ELR (cell line): ENCODE measurements at places on chromosomes 11 and 22.
A peak's percentile ranks its signal among the peaks of the same experiment; 100 is the strongest.

DNA sequence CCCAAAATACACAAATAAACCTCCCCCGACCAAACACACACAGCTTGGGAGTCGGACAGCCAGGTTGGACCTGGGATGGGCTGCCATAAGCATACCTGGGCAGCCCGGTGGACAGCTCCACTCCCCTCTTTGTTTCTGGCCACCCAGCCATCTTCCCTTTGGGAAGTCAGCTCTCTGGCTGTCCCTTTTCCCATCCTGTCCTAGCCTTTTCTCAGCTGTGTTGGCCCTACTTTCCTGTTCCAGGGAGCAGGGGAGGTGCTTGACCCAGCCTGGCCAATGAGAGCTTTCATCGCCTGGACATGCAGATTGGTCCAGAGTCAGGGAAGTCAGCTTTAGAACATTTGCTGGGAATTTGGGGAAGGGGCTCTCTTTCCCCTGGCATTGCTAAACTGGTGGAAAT is 68.7 kb upstream of the NECTIN1 start:
- no peak for DNase-seq

DNA sequence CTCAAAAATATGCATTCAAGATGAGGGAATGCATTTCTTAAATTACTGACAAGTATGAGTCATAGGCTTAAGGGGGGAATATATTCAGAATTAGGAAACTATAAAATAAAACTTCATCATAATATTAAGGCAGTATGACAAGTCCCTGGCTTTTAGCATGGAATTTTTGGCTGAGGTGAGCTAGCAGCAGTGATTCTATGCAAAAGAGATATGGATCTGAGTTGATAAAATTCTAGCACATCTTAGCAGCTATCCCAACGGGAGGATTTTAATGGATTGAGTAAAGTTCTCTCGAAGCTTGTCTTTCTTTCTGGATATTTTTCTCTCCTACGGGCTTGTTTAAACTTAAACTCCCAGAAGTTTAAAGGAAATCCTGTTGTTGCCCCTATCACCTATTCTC is 1.2 kb downstream of the OR51Q1 start:
- DNase-seq: no peak

DNA sequence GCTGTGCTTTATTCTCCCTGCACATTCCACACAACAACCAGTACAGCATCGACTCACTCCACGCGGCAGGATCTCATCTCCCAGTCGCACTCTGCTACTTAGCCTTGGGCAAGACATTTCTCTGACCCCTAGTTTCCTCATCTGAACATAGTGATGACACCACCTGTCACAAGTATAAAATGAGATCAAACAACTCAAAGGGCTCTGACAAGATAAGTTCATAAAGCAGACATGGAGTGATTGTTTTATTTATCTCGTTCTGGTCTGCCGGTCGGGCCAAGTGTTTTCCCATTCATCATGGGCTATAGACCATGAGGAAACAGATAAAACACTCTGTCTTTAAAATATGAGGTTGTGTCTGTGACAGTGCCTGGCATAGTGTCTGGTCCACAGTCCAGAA is 35.0 kb downstream of the DSCAML1 start:
- no peak for DNase-seq

GRCh38 chr11:116701297-116701801 is 71.4 kb downstream of the BUD13 start:
- DNase-seq: no peak

DNA sequence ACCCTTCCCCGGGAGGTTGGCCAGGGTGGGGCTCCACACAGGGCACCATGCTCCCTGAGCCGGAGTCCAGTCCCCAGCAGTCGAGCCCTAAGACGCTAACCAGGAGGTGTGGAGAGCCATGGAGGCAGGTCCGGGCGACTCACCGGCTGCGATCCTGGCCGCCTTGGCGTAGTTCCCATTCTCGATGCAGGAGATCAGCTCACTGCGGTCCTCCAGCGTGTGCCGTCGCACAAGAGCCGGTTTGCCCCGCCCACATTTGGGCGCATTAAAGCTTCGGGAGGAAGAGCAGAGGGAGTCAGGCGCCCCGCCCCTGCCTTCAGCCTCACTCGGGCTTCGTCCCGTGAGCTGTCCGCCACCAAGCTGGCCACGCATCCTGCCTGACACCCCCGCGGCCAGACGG is 50.8 kb downstream of the BRD1 start:
- no peak for DNase-seq

GRCh38 chr22:36177160-36177559 is 16.6 kb upstream of the APOL3 start:
- no peak for DNase-seq

- DNase-seq: peak; percentile 77
These were observed 28.3 kb upstream of the WNT11 start for GRCh38 chr11:76234416-76235232.

- DNase-seq: no peak
These were observed 1.6 kb upstream of the ADAMTS8 start for GRCh38 chr11:130429983-130430382.

GRCh38 chr22:47629273-47629711 is 866.8 kb downstream of the TBC1D22A start:
- no peak for DNase-seq

DNA sequence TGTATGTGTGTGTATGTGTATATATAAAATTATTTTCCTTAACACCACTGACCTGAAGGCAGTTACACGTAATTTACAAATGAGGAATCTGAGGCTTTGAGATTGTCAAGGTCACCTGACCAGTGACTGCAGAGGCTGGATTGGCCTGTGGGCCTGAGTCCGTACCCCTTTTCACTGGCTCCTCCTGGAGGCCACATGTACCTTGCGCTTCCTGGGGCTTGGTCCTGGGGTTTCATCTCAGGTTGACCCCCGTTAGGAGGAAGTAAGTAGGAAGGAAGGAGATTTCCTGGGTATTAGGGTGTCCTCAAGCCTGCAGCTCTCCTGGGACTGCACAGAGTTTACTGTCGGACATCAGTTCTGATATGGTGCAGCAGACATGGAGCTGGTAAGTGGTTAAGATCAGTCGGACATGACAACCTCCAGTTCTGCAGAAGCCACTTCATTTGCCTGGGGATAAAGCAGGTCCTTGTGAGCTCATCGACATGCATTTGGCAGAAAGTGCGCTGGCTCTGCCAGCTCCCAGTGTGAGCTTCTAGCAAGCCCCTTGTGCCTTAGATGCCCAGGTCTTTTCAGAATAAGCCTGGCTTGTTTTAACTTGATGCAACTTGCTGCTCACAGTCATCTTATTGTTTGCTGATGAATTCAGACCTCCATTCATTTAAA is 36.6 kb downstream of the ST3GAL4 start:
- DNase-seq: no peak

DNA sequence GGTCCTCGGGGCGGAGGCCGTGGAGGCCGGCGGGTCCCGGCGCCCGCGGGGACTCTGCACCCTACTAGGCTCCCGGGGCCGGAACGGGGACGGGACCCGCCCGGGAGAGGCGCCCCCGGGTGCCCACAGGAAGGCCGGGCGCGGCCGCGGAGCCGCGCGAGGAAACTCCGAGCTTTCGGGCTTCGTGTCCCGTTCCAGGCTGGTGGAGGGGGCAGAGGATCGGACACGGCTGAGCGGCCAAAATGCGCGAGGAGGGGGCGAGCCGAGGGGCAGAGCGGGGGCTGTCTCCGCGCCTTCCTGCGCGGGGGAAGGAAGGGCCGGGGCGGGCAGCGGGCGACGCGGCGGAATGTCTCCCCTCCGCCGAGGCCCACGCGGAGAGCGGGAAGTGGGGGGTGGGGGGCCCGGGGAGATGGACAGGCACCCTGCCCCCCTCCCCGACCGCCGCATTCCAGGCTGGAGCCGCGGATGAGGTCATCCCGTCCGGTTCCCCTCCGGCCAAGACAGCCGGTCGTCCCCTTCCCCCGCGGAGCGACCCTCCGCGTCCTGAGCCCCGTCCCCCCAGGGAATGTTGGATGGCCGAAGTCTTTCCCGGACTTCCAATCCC is 430 bp downstream of the CDC42EP1 start:
- peak; percentile 81 for DNase-seq

DNA sequence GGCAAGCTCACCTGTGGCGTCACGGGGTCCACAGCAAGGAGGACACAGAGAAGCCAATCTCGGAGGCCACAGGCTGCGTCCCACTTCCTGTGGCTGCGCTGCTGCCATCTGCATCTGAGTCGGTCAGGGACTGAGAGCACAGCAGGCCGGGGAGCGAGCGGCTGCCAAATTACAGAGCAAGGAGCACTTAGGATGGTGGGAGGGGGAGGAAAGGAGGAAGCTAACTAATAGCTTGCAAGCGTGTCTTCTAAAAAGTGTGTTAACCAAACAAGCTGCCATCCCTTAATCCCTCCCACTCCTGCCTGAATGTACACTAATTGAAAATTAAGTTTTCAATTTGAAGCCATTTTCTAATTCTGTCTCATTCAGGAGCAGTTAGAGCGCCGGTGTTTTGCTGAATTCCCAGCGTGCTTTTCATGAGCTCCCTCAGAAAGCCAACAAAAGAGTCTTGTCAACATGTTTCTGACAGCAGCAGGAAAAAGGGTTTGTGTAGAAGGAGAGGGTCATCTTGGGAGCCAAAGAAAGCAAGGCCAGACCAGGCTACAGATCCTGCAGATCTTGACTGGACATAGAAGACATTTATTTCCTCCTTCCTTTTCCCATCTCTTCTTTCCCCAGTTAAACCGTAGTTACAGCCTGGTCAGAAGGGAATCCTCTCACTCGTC is 42.4 kb upstream of the API5 start:
- no peak for DNase-seq

GRCh38 chr22:48357961-48358360 is 1469.7 kb downstream of the BRD1 start:
- DNase-seq: no peak

DNA sequence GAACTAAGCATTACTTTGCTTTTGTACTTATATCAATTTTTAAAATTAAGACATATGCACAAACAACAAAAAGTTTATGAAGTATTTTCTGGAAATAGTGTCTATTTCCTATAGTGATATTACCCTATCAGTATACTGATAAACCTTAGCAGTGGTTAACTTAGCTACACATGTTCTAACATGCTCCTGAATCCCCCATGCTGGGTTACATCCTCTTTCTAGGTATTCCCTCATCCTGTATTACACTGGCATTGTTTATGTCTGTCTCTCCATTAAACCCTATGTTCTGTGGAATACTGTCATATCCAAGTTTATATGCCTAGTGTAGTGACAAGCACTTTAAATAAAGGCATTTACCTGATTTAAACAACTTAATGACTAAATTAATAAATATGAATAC is 1.8 kb upstream of the FAR1 start:
- no peak for DNase-seq

DNA sequence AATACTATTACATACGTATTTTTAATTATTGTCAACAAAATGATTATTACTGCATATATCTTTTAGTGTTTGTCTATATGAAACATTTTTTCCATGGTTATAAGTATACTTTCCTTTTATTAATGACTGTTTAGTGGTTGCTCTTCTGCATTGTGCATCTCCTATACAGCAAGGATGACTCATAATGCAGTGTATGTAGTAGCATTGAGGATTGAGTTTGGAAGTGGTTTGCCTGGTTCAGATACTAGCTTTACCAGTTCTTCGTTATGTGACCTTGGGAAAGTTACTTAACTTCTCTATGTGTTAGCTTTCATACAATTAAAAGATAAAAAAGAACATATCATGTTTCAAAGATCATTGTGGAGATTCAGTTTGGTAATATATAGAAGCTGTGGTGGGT is 44.1 kb downstream of the CHORDC1 start:
- DNase-seq: peak; percentile 4

DNA sequence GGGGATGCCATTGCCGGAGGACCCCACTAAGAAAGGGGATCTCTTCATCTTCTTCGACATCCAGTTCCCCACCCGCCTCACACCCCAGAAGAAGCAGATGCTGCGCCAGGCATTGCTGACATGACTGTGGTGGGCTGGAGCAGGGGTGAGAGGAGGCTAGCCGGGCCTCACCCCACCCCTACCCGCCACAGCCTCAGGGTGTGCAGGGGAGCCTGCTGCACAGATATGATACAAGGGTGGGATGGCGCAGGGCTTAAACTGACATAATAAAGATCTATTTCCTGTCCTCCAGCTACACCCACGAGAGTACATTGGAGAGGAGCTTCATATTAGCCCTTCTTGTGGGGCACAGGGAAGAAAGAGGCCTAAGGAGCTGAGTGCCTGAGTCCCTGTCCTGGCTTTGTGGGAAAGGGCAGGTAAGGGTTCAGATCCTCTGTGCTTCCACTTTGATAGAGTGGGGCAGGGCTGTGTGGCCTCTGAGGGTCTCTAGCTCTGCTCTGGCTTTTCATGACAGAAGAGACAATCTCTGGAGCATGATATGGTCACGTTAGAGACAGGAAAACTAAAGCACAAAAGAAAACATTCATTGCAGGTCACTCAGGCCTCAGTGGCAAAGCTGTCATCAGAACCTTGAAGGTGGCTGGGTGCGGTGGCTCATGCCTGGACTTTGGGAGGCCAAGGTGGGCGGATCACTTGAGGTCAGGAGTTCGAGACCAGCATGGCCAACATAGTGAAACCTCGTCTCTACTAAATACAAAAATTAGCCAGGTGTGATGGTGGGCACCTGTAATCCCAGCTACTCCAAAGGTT is 12.4 kb downstream of the UCP2 start:
- DNase-seq: no peak

DNA sequence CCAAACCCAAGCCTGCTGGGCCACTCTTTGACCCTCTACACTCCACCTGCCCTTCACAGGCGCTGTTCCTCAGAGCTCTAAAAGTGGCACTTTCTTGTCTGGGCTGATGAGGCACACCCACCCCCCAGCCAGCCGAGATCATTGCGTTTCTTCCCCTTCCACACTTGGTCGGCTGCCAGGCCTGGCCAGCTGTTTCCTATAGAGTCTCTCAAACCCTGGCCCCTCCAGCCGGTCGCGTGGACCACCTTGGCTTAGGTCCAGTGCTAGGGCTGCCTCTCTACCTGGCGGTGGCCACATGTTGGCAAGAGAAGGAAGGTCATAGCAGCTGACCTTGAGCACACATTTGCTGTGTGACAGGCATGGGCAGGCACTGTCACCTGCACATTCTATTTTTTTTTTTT is 60.6 kb downstream of the PPP6R2 start:
- DNase-seq: no peak

- DNase-seq: no peak
These were observed 962.9 kb downstream of the BRD1 start for GRCh38 chr22:48864748-48865147.

- peak; percentile 90 for DNase-seq
These were observed 26.8 kb downstream of the RPL3 start for GRCh38 chr22:39292561-39293074.

- peak; percentile 64 for DNase-seq
These were observed at the start of gene PITPNM1 for GRCh38 chr11:67504950-67505581. TSS of gene PITPNM1 (minus strand) at chr11:67505363. CDS start at chr11:67504180, 1,183 bp downstream.

DNA sequence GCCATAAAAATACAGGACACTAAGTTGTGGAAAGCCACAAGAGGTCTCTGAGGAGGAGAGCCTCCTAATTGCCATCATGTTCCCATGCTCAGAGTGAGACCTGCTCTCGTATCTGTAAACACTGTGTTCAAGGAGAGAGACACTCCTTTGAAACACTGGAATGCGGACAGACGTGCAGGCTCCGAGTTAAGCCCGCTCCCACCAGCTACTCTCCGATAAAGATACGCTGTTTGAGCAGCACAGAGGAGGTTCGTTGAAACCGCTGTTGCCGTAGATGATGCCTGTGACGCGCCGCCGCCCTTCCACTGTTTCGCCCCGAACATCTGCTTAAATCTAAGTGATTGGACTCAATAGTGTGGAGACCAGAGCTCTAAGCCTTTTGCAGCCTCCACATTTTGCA is 25.1 kb downstream of the NUP50 start:
- DNase-seq: no peak

GRCh38 chr11:117544130-117544800 is 216.6 kb downstream of the CEP164 start:
- DNase-seq: no peak
